ENCODE measurements at places on chromosomes 13 and 19.
A peak's percentile ranks its signal among the peaks of the same experiment; 100 is the strongest.

DNA sequence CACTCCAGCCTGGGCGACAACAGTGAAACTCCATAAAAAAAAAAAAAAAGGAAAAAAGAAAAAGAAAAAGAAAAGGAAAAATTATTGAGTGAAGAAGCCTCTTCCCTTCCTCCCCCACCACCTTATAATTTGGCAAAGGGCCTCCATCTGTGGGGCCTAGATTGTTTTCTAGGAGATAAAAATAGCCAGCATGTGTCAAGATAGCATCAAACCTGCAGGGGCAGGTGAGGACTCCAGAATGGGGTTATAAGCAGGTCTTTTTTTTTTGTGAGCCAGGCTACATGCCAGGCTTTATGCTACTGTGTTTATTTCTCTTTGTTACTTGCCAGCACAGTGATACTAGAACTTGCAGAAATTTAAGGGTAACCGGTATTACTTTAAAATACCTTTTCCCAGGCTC is 11.7 kb upstream of the TRIM13 start:
- no peak for DNase-seq

DNA sequence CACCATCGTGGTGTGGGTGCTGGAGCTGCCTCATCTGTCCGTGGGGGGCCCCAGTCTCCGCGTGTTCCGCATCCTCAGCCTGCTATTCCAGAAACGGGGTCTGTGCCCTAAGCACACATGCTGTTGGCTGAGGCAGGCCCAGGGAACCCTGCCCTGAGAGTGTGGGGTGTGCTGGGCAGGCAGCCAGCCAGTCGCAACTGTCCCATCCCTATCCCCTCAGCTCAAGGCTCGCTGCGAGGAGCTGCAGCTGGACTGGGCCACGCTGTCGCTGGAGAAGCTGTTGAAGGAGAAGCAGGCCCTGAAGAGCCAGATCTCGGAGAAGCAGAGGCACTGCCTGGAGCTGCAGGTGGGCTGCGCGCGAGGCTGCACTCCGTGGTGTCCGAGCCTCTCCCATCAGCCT is 21.9 kb downstream of the PLEKHJ1 start:
- DNase-seq: no peak

DNA sequence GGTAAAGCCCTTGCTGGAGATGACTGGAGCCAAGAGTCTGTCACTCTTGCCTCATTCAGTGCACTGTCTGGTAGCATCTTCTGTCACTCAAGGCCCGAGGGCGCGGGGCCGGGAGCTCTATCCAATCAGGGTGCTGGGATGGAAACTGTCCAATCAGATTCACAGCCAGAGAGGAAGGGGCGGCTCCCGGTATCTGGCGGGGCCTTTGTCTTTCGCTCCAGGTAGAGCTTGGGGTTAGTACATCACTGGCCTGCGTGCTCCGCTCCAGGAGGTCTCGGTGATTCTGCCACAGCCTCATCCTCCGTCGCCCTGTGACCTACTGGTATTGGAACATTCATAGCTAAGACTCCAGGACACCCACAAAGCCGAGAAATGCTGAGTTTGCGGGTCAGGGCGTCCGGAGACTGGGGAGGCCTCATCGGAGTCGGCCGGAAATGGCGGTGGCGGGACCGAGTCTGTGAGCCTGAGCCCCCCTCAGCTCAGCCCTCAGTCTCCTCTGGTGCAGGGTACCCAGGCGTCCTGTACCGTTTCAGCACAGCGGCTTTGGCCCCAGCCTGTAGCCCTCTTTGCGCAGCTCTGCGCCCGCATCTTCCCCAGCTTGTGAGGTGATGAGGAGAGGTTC is 20.6 kb upstream of the ZNF430 start:
- peak; percentile 40 for DNase-seq

DNA sequence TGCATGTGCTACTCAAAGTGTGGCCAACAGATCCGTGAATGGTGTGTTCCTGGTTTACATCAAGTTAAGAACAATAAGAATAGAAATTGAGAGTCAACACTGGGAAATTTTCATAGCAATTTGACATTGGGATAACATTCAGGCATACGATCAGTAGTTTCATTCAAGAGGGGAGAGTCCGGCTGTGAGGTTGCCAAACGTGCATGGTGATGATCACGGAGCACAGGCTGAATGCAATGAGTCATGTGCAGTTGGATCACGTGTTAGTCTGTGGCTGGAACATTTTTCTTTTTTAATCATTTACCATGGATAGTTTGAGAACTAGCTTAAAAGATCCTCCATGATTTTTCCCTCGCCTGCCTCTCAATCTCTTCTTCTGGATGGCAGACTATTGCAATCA is 2.5 kb upstream of the DCT start:
- no peak for DNase-seq

DNA sequence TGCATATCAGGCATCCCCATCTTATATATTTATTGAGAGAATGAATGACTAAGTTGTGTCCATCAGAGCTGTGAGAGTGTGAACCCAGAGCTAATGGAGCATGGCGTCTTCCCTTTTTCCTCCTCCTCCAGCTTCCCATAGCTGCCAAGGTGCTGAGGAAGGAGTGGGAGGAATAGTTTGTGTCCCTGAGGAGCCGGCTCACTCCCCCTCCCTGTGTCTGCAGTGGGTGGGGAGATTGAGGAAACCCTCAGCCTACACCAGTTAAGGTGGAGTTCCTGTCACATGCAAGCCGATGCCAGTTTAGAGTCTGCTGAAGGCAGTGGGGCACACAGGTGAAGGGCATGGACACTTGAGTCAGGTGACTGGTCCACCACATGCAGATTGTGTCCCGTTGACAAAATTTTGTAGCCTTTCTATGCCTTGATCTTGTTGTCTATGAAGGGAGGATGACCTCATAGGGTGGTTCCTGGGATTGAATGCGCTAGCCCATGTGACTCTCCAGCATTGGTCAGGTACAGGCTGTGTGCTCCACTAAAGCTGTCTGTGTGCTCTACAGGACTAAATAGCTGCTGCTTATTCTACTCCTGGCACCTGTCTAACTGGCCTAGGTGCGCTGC is 47.6 kb upstream of the GPI start:
- no peak for DNase-seq

GRCh38 chr19:44512326-44513298 is 12.3 kb upstream of the ZNF180 start:
- no peak for DNase-seq

- DNase-seq: no peak
These were observed 79.7 kb downstream of the EFNB2 start for GRCh38 chr13:106455777-106456176.

DNA sequence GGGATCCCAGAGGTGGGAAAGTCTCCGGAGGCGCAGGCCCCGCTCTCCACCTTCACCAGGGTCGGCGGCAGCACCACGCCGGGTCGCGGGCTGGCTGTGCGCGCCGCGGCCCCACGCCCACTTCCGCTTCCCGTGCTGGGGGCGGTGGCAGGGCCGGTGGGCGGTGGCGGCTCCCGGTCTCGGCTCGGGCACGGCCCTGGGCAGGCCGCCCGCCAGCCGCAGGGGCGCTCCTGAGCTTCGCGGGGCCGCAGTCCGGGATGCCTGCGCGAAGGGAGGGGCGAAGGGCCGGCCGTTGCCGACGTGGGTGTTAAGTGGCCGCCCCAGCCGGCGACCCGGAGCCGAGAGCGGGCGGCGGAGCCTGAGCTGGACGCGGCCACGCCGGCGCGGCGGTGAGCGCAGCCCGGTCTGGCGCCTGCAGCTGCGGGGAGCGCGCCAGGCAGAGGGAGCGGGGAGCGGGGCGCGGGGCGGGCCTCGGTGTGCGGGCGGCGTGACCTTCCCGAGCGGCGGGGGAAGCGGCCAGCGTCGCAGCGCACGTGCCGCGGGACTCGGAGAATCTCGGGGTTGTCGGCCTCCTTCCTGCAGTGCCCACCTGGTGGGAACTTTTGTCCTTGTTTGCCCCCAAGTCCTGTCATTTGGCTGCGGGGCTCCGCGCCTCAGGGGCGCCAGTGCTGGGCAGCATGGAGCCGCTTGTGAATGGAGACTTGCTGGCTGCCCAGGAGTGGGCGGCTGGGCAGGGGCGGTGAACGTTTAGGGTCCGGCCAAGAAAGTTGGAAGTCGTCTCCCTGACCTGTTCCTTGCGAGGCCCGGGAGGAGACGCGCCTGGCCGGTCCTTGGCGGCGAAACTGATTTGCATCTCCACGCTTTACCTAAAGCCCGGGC is at the start of gene SLC25A15:
TSS of gene SLC25A15 (plus strand) at position 337 of the 879 bp plus-strand sequence. CDS start 3,616 bp downstream, outside the sequence.
- no peak for DNase-seq

GRCh38 chr13:48542581-48543341 is 9.9 kb upstream of the RCBTB2 start:
- no peak for DNase-seq
